ENCODE measurements at places on chromosomes 4 and X.
A peak's percentile ranks its signal among the peaks of the same experiment; 100 is the strongest.

DNA sequence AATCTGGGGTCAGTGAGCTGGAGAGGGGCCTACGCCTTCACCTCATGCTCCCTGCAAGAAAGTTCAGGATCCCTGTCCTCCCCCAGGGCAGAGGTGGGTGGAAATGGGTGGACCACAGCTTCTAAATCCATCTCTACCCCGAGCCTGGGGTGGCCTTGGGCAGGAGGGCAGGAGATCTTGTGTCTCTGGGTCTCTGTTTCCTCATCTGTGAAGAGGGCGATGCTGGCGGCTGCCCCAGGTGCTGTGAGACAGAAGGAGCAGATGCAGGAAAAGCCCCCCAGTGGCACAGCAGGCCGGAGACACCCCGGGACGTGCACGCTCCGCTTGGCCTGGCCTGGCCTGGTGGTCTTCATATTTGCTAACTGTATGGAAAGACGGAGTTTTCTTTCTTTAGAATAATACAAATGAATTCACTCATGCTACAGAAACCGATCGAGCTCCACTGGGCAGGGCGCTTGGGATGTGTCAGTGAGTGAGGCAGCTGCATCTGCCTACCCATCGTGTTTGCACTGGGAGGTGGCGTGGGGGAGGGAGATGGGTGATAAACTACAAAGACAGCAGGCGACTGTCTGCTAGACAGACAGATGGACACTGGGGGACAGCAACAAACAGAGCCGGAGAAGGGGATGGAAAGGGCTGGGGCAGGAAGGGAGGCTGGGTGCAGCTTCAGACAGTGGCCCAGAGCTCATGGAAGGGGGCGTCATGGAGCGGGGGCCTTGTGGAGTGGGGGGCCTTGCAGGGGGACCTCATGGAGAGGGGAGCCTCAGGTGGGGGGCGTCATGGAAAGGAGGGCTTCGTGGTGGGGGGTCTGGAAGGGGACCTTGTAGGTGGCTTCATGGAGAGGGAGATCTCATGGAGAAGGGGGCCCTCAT is 136.2 kb downstream of the CPZ start:
- no peak for DNase-seq

DNA sequence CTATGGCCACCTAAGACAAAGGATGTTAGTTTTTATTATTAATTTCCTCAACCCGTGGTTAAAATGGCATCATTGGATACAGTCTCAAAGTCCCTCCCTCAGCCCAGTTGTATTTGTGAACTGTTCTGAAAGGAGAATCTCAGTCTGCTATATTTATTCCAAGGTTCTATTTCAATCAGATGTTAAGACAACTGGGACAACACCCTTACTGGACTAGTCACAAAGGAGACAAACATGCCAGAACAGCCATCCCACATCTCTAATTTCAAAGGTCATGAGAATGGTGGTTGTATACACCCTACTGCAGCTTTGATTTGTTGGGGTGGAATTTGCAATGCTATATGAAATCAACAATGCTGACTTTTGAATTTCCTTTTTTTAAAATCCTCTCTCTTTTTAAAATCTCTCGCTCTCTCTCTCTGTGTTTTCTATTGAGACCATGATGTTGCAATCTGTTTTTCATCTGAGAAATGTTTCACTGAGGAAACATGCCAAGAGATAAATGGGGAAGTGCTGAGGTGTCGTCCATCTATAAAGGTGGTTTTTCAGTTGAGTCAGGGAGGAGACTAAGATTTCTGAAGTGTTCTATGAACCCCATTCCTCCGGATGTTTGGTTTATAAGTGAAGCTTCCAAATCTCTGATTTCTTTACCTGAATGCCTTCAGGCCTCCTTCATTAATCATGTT is 201.5 kb upstream of the GATB start:
- DNase-seq = no peak

- DNase-seq = peak; percentile 76
These were observed 1.8 kb downstream of the CPEB2 start for GRCh38 chr4:15003891-15004738.

DNA sequence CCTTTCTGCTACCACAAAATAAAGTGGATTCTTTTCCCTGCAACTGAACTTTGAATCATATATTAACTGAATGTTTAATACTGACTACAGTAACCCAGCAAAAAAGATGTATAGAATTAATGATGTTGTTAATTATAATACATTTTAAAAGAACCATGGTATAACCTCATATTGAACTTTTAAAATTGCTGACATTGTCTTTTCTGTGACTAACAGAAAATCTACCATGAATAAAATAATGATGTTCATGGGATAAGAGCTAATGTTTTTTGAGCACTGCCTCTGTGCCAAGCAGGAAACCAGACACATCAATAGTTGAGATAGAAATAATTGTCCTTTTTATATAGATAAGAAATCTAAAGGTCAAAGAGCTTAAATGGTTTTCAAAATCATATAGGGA is 691.9 kb downstream of the PDHA2 start:
- no peak for DNase-seq

GRCh38 chr4:151575646-151576045 is 166.7 kb downstream of the FHIP1A start:
- no peak for DNase-seq

GRCh38 chrX:124216396-124217115 is 115.9 kb upstream of the TEX13D start:
- DNase-seq = no peak

- no peak for DNase-seq
These were observed 95.4 kb downstream of the SLC2A9 start for GRCh38 chr4:9925750-9926439.

- DNase-seq = no peak
These were observed 61.8 kb upstream of the SFRP2 start for GRCh38 chr4:153850533-153851280.

DNA sequence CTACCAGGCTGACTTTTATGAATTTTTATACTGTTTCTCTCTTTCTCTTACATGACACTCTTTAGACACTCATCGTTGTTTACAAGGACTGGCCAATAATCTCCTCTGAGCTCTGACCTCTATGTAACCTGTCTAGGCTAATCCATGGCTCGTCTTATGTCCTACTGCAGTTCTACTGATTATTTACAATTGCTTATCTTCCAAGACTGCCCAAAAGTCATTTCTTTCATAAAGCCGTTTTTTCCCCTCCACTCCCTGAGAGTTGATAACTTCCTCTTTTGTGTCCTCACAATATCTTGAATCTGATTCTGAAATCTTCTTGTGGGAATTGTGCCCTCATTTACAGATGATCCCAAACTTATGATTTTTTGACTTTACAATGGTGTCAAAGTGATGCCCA is 18.3 kb upstream of the SNCA start:
- DNase-seq = no peak

GRCh38 chr4:74157154-74157553 is 764 bp upstream of the MTHFD2L start:
- no peak for DNase-seq

- no peak for DNase-seq
These were observed 51.0 kb downstream of the KDR start for GRCh38 chr4:55074386-55074785.

DNA sequence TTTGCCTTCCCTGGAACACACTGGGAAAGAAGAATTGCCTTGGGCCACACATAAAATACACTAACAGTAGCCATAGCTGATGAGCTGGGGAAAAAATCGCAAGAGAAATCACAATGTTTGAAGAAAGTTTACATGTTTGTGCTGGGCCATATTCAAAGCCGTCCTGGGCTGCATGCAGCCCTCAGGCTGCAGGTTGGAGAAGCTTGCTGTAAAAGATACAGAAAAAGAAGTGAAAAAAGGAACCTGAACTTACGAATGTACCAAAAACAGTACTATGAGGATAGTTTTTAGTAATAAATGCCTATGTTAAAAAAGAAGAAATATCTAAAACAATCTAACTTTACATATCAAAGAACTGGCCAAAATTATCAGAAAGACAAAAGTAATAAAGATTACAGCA is 82.1 kb downstream of the UGT2B28 start:
- DNase-seq = no peak

- no peak for DNase-seq
These were observed 1115.5 kb downstream of the NLGN4X start for GRCh38 chrX:5113128-5113527.

DNA sequence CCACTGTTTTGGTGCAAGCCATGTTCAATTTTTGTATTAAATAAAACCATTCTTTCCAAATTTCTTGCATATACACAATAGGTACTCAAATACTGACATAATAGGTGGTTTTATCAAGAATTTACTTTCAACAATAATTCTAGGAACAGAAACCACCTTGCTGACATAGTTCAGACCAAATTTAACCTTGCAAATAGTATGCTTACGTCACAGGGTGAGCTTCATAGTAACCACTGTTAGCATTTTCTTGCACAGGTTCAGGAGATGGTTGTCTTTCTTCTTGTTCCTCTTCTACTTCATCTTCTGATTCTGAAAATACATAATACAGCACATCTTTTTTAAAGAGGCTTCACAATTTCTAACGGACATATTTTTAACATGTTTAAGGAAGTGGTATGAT is 17.6 kb downstream of the G3BP2 start:
- DNase-seq = no peak

Data from naive thymus-derived CD8-positive, alpha-beta T cell (primary cell).